ENCODE measurements at places on chromosomes 2 and 18. TPM values are rescaled to one million over a fixed set of nuclear protein-coding genes. Genes with fewer than 3 reads are reported as not detected.

CHRND gene
- not detected for total RNA-seq

ATIC gene
- total RNA-seq: 74.5 TPM

ANKRD29 gene
- total RNA-seq: 20.5 TPM

KLHL41 gene
- total RNA-seq: 1.4 TPM

STEAP3 gene
- total RNA-seq: 7.0 TPM

IL36A gene
- not detected for total RNA-seq

ALLC gene
- total RNA-seq: 0.20 TPM

PTCD3 gene
- 60.5 TPM for total RNA-seq

AQP12A gene
- not detected for total RNA-seq

C2orf92 gene
- 3.1 TPM for total RNA-seq

GRCh38 chr18:505483-506122 lies 5.1 kb upstream of the COLEC12 start:
- no peak for DNase-seq
- H3K27me3 ChIP-seq: no peaks in the 10 kb centered on the region
- H3K27ac ChIP-seq: no peak overlapping the region

GRCh38 chr2:113834051-113834730 lies 55.7 kb upstream of the ACTR3 start:
- H3K4me1 ChIP-seq: no peaks in the 10 kb centered on the region
- H3K27me3 ChIP-seq: no peaks in the 10 kb centered on the region
- no peak overlapping the region for H3K27ac ChIP-seq
- H3K4me3 ChIP-seq: no peak overlapping the region

GRCh38 chr2:118056165-118056534 lies 32.1 kb upstream of the INSIG2 start:
- H3K4me3 ChIP-seq: no peak overlapping the region
- no peaks in the 10 kb centered on the region for H3K4me1 ChIP-seq
- H3K36me3 ChIP-seq: no peaks in the 10 kb centered on the region
- no peak for DNase-seq

GRCh38 chr2:157596992-157597681 lies 31.5 kb downstream of the ACVR1C start:
- DNase-seq: no peak
- no peaks in the 10 kb centered on the region for H3K4me1 ChIP-seq
- no peaks in the 10 kb centered on the region for H3K36me3 ChIP-seq
- H3K27me3 ChIP-seq: no peaks in the 10 kb centered on the region
- H3K4me3 ChIP-seq: no peak overlapping the region

- no peaks in the 10 kb centered on the region for H3K36me3 ChIP-seq
- H3K27me3 ChIP-seq: no peaks in the 10 kb centered on the region
- no peak overlapping the region for H3K4me3 ChIP-seq
- H3K27ac ChIP-seq: no peak overlapping the region
- no peak for DNase-seq
Observed at GRCh38 chr2:131519466-131519865, 8.2 kb upstream of the CCDC74A start.

GRCh38 chr2:67130531-67131256 lies 266.4 kb upstream of the ETAA1 start:
- DNase-seq: no peak
- no peaks in the 10 kb centered on the region for H3K36me3 ChIP-seq
- H3K27me3 ChIP-seq: no peaks in the 10 kb centered on the region
- H3K4me3 ChIP-seq: no peak overlapping the region
- no peak overlapping the region for H3K27ac ChIP-seq

DNA sequence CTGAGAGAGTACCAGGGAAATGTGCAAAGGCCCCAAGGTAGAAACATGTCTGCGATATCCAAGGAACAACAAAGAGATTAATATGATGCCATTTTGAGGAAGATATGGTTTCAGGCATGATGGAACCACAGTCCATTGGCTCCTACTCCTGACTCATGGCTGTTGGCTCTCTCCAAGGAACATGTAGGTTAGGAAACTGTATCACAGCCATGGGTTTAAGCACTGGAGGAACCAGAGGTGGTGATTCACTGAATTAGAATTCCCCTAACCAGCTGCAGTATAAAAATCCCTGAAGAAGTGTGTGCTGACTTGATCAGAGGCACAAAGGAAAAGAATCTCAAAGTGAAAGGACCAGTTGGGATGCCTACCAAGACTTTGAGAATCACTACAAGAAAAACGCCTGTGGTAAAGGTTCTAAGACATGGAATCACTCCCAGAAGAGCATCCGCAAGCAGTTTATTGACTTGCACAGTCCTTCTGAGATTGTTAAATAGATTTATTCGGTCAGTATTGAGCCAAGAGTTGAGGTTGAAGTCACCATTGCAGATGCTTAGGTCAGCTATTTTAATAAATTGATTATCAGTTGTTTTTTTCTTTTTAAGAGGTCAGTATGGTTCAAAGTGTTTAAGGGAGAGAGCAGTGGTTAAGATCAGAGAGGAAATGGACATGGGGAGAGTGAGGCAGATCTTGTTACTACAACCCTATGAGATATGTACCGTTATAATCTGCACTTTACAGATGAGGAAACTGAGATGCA lies 110.7 kb upstream of the OTX1 start:
- no peaks in the 10 kb centered on the region for H3K4me1 ChIP-seq
- no peak for DNase-seq
- no peaks in the 10 kb centered on the region for H3K36me3 ChIP-seq
- H3K27me3 ChIP-seq: no peaks in the 10 kb centered on the region
- H3K27ac ChIP-seq: no peak overlapping the region
- H3K4me3 ChIP-seq: no peak overlapping the region

- no peaks in the 10 kb centered on the region for H3K36me3 ChIP-seq
- H3K27ac ChIP-seq: peak overlapping the region; percentile 24
- no peak overlapping the region for H3K4me3 ChIP-seq
- H3K27me3 ChIP-seq: no peaks in the 10 kb centered on the region
- peaks cover 15% of the 10 kb centered on the region for H3K4me1 ChIP-seq
- no peak for DNase-seq
Observed at GRCh38 chr18:36420826-36421225, 123.3 kb downstream of the FHOD3 start.

- H3K36me3 ChIP-seq: no peaks in the 10 kb centered on the region
- peaks cover 2% of the 10 kb centered on the region for H3K4me1 ChIP-seq
- H3K27ac ChIP-seq: peak overlapping the region; percentile 96
- no peak for DNase-seq
- no peaks in the 10 kb centered on the region for H3K27me3 ChIP-seq
Observed at GRCh38 chr2:188291142-188291616, 495 bp upstream of the GULP1 start.

All from ovary (tissue), 10 donors.